ENCODE measurements at places on chromosomes 5 and 9. TPM values are rescaled to one million over a fixed set of nuclear protein-coding genes. Genes with fewer than 3 reads are reported as not detected.

SET gene
- 87.5 TPM for total RNA-seq

WWC1 gene
- 34.8 TPM for total RNA-seq

TAF11L10 gene
- total RNA-seq: not detected

SOWAHA gene
- 35.2 TPM for total RNA-seq

TMEM232 gene
- total RNA-seq: 13.1 TPM

SMIM33 gene
- not detected for total RNA-seq

CCDC183 gene
- total RNA-seq: 161 TPM

- DNase-seq: no peak
Measured at GRCh38 chr9:8408575-8409190, 609.1 kb upstream of the DMAC1 start.

DNA sequence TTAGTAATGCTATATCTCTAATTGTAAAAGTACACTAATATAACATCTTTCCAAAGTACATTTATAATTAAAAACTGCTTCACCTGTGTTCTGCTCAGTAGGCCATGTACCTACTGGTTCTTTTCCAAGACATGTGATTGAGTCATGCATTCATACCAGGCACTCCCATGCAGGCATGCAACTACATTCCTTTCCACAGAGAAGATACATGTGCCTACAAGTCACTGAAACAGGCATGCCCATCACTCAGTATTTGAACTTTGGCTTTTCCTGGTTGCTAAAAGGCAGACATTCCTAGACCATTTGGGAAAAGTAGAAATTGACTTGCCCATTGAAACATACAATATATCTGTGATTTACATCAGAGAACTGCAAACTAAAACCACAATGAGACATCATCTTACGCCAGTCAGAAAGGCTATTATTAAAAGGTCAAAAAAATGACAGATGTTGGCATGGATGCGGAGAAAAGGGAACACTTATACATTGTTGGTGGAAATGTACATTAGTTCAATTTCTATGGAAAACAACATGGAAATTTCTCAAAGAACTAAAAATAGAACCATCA is 148.3 kb upstream of the MOCS2 start:
- DNase-seq: no peak

GRCh38 chr9:130140706-130141105 is 31.5 kb upstream of the NCS1 start:
- DNase-seq: no peak

DNA sequence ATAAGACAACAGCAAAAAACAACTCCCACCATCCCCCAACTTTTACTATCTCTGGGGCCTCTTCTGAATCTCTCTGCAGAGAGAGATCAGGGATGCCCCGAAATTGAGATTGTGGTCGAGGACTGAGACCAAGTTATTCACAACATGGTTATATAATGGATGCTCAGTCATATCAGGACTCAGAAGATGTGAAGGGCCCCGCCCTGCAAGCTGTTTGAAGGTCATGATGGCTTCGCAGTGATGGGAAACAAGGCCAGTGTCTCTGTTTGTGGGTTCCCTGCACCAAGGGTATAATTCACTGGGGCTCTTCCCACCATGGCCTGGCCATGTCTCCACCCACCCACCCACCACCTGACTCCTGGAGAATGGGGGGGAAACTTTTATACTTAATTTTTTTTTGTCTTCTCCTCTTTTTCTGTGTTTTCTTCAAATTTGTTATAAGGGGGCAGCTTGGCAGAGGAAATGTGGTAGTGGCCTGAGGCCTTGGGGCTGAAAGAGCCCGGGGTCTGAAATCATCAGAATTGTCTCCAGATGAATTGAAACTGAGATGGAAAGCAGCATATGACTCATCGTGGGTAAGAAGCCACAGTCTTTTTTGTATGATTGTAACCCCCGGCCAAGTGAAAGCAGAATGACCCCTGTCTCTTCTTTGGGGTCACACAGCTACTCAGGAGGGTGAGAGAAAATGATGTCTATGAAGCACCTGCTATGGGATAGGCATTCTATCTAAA is 15.0 kb upstream of the TEX48 start:
- no peak for DNase-seq

- DNase-seq: peak; percentile 74
Measured at GRCh38 chr9:136093995-136094881, 851 bp downstream of the NACC2 start.

DNA sequence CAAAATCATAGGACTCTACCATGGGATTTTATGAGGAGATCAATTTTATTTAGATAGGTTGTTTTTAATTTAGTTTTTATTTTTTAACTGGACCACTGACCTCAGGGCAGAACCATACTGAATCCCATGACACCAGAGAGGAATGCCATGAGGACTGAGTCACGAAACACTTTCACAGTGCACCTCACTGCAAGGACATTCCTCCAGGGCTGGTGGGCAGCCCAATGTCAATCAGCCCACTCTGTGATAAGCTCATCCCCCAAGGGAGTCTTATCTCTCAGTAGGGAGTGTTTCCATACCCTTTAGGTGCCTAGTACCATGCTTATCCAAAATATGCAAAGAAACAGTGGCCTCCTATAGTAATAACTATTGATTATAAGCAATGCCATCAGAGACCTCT is 224.5 kb upstream of the CDH6 start:
- DNase-seq: no peak

DNA sequence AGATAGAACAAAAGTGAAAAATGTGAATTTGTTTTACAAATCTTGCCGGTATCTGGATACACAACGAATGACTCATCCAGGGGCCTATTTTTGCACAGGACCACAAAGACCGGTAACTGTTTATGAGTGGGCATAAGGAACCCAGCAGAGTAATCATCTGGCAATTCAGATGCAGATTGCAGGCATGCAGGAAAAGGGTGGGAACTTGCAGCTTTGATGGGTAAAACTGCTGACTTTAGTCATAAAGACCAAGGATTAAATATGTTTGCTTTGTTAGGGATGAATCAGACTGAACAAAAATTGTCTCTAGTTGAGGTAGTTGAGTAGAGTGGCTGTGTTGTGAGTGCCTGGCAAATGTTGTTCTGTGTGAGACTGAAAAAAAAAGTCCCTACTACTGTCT is 309.6 kb upstream of the CCNH start:
- no peak for DNase-seq

Data from transverse colon (tissue), 4 donors.